Activated T-cell treated with anti-CD3 and anti-CD28 coated beads for 48 hours (primary cell): ENCODE measurements at places on chromosomes 6 and 20.

DNA sequence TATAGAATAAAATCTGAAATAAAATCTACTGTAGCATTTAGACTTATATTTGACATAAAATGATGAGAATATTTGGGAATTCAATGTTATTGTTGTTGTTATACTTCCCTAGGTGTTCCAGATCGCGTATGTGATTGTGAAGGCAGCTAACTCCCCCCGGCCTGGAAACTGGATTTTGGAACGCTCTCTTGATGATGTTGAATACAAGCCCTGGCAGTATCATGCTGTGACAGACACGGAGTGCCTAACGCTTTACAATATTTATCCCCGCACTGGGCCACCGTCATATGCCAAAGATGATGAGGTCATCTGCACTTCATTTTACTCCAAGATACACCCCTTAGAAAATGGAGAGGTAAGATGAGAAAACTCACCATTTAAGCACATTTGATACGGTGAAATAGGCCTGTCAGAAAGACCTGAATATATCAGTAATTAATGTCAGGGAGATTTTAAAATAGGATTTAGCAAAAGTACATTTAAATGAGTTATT is 215.2 kb downstream of the LAMA2 start:
- DNase-seq: no peak

DNA sequence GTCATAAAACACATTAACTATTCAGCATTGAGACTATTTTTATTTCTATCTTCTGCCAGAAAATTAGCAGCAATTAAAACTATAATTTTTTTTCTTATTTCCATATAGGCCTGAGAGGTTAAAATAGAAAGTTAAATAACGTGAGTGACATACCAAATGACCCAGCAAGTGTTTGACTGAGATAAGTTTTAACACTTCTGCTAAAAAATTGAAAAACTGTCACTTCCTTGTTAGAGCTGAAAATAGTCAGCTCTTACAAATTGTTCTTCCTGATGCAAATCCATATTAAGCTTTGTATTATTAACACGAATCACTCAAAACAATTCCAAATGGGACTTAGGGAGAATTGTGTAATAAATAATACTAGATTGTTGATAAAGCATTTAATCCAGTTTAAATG is 26.5 kb upstream of the STX11 start:
- no peak for DNase-seq

DNA sequence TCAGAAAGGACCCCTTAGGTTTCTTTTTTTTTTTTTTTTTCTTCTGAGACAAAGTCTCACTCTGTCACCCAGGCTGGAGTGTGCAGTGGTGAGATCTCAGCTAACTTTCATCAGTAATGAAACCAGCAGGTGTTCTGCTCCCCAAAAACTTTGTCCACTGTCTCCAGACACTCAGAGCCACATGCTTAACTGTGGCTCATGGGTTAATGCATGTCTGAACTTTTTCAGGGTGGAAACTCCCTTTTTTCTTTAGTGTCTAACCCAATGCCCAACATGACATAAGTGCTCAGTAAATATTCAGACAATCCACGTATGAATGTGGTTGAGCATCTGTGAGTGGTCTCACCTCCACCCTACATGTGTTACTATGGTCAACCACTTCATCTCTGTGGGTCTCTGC is 45.4 kb downstream of the MYB start:
- no peak for DNase-seq

DNA sequence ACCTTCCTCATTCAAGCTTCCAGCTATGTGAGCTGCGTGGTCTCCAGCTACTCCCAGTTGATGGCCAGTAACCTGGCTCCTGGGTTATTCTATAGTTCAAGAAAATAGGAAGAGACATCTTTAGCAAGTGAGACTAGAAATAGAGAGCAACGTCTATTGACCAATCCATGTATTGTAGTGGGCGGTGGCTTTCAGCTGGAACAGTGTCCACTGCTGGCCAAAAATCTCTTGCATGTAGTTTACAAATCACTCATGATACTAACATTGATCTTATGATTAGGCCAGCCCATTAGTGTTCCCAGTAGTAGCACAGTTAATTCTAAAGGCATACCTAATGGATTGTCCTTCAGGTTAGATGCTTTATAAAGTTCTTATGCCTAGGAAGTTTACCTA is 58.9 kb upstream of the SCP2D1 start:
- no peak for DNase-seq

DNA sequence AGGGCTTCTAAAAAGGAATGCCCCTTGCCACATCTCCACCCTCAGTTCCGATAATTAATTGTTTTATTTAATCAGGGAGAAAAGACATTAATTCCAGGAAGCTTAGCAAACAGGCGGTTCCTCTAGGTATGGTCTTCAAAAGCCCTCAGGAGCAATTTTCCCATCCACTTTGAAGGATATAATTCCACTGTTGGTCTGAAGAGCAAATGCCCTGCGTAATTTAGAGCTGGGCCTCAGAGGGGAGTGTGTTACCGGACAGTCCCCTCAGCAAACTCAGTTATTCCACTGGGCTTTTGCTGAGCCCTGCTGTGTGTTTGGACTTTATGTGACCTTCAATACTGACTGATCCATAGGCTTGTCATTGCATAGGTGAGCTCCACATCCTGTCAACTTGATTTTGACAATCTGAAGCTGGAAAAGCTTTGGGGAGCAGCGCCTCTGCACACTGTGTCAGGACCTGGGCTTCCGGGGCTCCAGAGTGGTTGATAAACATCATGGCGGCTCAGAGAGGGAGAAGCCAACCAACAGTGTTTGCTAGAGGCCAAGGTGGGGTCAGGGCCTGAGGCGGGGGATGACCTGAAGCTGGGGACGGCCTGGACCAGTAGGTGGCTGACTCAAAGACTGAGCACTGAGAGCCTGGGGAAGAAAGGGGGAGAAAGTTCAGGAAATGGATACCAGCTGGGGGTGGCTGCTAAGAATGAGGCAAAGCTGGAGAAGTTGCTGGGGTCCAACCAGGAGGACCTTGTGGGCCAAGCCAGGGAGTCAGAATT is 43.5 kb downstream of the PPP1R14C start:
- no peak for DNase-seq

- DNase-seq: no peak
Observed at GRCh38 chr20:54726687-54727300, 251.4 kb downstream of the DOK5 start.

- DNase-seq: no peak
Observed at GRCh38 chr6:145722190-145722589, 13.1 kb downstream of the EPM2A start.

DNA sequence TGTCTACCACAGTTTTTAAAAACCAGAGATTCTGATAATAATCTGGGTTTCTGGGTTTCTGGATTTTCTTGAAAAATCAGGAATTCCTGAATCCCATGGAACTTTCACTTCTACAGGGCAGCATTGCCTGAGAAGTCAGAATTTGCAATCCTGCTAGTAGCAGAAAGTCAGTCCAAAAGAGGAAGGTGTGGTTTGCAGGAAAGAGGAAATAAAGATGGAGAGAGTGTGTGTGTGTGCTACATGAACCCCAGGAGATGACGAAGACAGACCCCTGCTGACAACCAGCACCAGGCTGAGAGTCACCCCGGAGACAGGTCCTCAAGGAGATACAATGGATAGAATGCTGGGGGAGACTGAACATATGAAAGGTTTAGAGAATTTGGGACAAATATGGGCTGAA is 44.9 kb downstream of the PRND start:
- no peak for DNase-seq

GRCh38 chr20:9608639-9609340 is 94.4 kb downstream of the LAMP5 start:
- no peak for DNase-seq

GRCh38 chr6:158791274-158791855 is 27.8 kb downstream of the EZR start:
- no peak for DNase-seq
